Activated CD4-positive, alpha-beta T cell treated with anti-CD3 and anti-CD28 coated beads for 36 hours (primary cell): ENCODE measurements at places on chromosomes 2 and 18. TPM values are rescaled to one million over a fixed set of nuclear protein-coding genes. Genes with fewer than 3 reads are reported as not detected.

ACADL gene
- not detected for total RNA-seq

SPATA3 gene
- 1.1 TPM for total RNA-seq

REG3G gene
- not detected for total RNA-seq

ASAP2 gene
- 0.26 TPM for total RNA-seq

CCDC150 gene
- total RNA-seq: 14.6 TPM

TPO gene
- not detected for total RNA-seq

FAM161A gene
- 6.2 TPM for total RNA-seq

FEV gene
- total RNA-seq: not detected

NPAS2 gene
- total RNA-seq: 7.7 TPM

NIFK gene
- total RNA-seq: 148 TPM

FOXD4L1 gene
- total RNA-seq: 0.14 TPM

CHN1 gene
- 3.8 TPM for total RNA-seq

UGT1A8 gene
- not detected for total RNA-seq

FTCDNL1 gene
- 4.3 TPM for total RNA-seq

DSG4 gene
- total RNA-seq: not detected

UGT1A10 gene
- total RNA-seq: not detected

SCN2A gene
- 0.14 TPM for total RNA-seq

SCYGR6 gene
- total RNA-seq: not detected

KCNJ3 gene
- total RNA-seq: not detected

CD207 gene
- total RNA-seq: not detected

NEU2 gene
- not detected for total RNA-seq

PAIP2B gene
- 3.0 TPM for total RNA-seq

GNLY gene
- 21.6 TPM for total RNA-seq
